ENCODE measurements at places on chromosomes 2 and 18. TPM values are rescaled to one million over a fixed set of nuclear protein-coding genes. Genes with fewer than 3 reads are reported as not detected.
A peak's percentile ranks its signal among the peaks of the same experiment; 100 is the strongest.

- no peak for DNase-seq
- no peak overlapping the region for H3K27ac ChIP-seq
- H3K27me3 ChIP-seq, result no peaks in the 10 kb centered on the region
These were observed 15.0 kb downstream of the RAB27B start for GRCh38 chr18:54843314-54843713.

- H3K27me3 ChIP-seq, result no peaks in the 10 kb centered on the region
- no peak overlapping the region for H3K4me3 ChIP-seq
- no peaks in the 10 kb centered on the region for H3K36me3 ChIP-seq
- no peaks in the 10 kb centered on the region for H3K4me1 ChIP-seq
These were observed 63.1 kb downstream of the PARD3B start for GRCh38 chr2:204608237-204608939.

GRCh38 chr2:31271851-31272267, 37.9 kb downstream of the EHD3 start:
- no peaks in the 10 kb centered on the region for H3K4me1 ChIP-seq
- no peak overlapping the region for H3K4me3 ChIP-seq
- DNase-seq, result no peak
- no peaks in the 10 kb centered on the region for H3K36me3 ChIP-seq
- H3K27ac ChIP-seq, result no peak overlapping the region

GRCh38 chr18:9428862-9429661, 46.3 kb upstream of the RALBP1 start:
- no peak overlapping the region for H3K27ac ChIP-seq
- H3K4me3 ChIP-seq, result no peak overlapping the region
- H3K36me3 ChIP-seq, result no peaks in the 10 kb centered on the region
- no peaks in the 10 kb centered on the region for H3K4me1 ChIP-seq

DNA sequence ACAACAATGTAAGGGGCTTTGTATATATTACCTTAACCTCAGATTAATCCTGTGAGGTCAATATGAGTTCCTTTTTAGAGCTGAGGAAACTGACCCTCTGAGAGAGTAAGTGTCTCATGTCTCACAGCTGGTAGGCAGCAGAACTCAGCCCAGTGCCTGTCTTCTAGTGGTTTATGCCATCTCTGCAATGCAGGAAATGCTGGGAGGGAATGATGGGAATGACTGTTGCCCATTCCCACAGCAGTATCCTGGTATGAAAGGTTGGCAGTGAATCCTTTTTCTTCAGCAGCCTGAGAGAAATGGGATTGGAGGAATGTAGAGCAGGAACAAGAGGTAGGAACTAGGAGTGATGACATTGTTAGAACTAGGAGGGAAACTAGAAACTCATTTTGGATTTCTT, 6.0 kb downstream of the MRPL30 start:
- H3K4me3 ChIP-seq, result no peak overlapping the region
- H3K27me3 ChIP-seq, result no peaks in the 10 kb centered on the region
- DNase-seq, result no peak
- H3K36me3 ChIP-seq, result no peaks in the 10 kb centered on the region
- H3K27ac ChIP-seq, result peak overlapping the region; percentile 16

DNA sequence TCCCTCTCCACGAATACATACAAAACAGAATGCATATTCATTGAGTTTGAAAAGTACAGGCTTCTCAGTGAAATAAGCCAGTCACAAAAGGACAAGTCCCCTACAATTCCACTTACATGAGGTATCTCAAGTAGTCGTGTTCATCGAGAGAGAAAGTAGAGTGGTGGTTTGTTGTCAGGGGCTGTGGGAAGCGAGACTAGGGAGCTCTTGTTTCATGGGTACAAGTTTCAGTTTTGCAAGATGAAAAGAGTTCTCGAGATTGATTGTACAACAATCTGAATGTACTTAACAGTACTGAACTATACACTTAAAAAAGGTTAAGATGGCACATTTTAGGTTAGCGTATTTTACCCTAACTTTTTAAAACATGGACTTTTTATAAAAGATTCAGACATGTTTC, 71.5 kb upstream of the TTC39C start:
- H3K27ac ChIP-seq, result peak overlapping the region; percentile 31
- DNase-seq, result peak; percentile 33
- H3K4me1 ChIP-seq, result peaks cover 7% of the 10 kb centered on the region
- peak overlapping the region; percentile 42 for H3K4me3 ChIP-seq
- H3K27me3 ChIP-seq, result no peaks in the 10 kb centered on the region

- no peak overlapping the region for H3K27ac ChIP-seq
- H3K27me3 ChIP-seq, result no peaks in the 10 kb centered on the region
- H3K4me1 ChIP-seq, result peaks cover 9% of the 10 kb centered on the region
- H3K36me3 ChIP-seq, result no peaks in the 10 kb centered on the region
- no peak overlapping the region for H3K4me3 ChIP-seq
These were observed 82.8 kb downstream of the AFF3 start for GRCh38 chr2:100059638-100060037.

DNA sequence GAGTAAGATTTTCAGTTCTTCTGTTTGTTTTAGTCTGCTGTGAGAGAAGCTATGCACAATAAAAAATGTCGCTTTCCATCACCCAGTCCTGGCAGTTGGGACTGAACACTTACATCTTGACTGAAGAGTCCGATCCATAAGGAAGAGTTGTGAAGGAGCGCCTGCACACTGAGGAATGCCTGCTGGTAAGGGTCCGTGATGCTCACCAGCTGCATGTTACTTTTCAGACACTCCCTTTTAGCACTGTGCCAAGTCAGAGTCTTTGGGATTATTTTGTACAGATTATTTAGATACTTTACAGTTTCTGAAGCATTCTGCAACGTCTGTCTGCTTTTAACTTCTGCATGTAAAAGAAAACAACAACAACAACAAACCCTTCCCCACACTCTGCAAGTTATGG, 42.6 kb upstream of the CD302 start:
- peaks cover 10% of the 10 kb centered on the region for H3K36me3 ChIP-seq

GRCh38 chr2:41967476-41968181, 80.2 kb upstream of the PKDCC start:
- DNase-seq, result no peak
- H3K27me3 ChIP-seq, result no peaks in the 10 kb centered on the region
- no peak overlapping the region for H3K4me3 ChIP-seq
- no peaks in the 10 kb centered on the region for H3K36me3 ChIP-seq

Gene TBR1
- not detected for polyA plus RNA-seq

Gene ARHGEF33
- polyA plus RNA-seq, result not detected

Gene OXER1
- 0.36 TPM for polyA plus RNA-seq

Gene ACVR1
- 7.1 TPM for polyA plus RNA-seq

All from naive thymus-derived CD4-positive, alpha-beta T cell (primary cell).